NCI-H1930 (cell line): ENCODE measurements at places on chromosomes 7 and 10.

GRCh38 chr7:24227068-24227467, 56.9 kb upstream of the NPY start:
- DNase-seq = no peak

GRCh38 chr7:115477193-115477651, 553.3 kb downstream of the TFEC start:
- DNase-seq = no peak

- DNase-seq = no peak
These were observed 85.5 kb upstream of the PRKG1 start for GRCh38 chr10:50988792-50989191.

DNA sequence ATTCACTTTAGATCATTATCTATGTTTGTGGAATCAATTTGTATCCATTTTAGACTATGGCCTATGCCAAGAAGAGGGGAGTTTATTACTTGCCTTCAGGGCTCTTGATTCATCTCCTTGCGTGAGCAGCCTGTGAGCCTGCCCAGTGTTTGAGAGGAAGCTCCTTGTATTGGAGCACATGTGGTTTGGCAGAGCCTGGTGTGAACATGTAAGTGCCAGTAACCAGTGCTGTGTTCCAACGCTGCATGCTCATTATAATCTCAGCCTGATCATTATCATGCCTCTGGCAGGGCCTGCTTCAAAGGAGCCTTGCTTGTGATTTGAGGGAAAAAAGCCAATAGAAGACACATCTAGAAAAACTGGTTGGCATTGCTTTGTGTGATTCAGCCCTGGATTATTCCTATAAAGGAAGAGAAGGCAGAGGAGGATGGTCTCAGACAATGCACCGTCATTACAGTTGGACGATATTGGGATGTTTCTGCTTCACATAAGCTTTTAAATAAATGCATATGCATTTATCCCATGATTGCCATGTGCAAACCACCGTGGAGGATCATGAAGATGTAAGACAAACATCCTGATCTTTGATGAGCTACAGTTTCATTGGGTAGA, 203.4 kb upstream of the AHR start:
- no peak for DNase-seq

GRCh38 chr7:101869026-101869900, 51.8 kb downstream of the CUX1 start:
- DNase-seq = no peak

DNA sequence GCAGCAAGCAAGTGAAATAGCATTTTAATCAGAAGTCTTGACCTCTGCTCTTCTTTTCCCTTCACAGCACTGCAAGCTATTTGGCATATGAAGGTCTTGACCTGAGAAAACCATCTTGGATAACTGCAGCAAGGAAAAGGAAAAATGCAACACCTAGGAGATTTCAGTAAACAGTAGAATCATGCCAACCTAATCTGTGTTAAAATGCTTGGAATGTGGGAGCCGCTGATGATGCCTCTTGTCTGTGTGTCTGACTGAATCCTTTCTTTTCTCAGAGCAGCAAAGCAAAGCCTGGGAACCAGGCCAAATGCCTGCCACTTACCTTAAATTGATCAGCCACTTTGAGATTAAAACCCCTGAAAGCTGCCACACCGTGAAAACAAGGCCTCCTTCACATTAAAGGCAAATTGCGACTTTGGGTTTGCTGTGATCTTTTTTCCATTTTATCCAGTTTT, 80.4 kb upstream of the CDK6 start:
- DNase-seq = no peak

GRCh38 chr10:63261496-63261895, 128.4 kb downstream of the NRBF2 start:
- DNase-seq = no peak

DNA sequence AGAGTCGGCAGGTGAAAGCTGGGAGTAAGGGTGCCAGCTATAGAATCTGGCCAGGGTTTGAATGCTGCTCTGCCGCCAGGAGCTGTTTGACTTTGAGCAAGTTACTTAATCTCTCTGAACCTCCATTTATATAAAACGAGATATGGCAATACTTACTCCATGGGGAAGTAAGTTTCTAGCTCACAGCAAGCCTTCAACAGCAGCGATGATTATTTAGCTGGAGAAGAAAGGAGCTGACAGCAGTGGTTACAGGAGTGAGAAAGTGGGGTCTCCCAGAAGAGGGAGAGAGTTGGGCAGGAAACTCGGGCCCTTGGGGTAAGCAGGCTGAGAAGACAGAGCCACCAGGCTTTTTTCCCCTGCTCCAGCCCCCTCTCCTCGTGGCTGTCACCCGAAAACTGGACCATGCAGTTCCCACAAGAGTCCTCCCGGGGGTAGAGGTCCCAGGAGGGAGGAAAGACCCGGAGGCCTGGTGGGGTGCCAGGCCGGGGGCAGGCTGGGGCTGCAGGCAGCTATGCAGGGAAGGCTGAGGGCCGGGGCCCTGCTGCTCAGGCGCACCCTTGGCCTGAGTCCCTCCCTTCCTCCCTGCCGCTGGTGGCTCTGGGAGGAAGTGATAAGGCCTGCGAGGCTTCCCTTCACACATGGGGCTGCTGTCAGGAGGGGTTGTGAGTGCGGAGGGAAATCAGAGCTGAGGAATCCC, 3.5 kb downstream of the NOS3 start:
- no peak for DNase-seq

DNA sequence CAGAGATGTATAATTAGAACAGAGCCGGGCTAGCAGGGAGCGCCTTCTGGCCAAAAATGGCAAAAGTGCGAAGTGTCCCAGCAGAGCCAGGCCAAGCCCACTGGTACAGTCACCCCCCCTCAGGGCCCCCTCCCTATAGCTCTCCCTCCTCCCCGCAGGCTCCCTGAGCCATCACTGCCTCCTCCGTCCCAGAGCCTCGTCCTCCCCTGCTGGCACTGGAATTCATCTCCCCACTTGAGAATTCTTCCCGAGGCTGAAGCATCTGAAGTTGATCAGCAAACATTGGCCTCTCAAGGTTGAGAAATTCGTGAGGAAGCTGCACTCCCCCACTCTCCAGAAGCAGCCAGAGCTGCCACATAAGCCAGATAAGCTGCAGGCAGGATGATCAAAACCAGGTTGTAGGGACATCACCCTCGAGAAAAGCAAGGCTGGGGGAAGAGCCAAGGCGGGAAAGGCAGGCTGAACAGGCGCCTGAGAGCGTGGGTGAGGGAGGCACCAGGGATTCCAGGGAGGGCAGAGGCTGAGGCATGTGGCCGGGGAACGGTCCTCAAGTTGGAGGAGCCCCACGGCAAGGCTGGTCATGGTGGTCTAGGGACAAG, 23.4 kb downstream of the CAMK2G start:
- DNase-seq = no peak

- DNase-seq = no peak
These were observed 104.9 kb downstream of the SPDYE5 start for GRCh38 chr7:75596727-75597614.
